BE2C (cell line): ENCODE measurements at places on chromosomes 13 and 19.
A peak's percentile ranks its signal among the peaks of the same experiment; 100 is the strongest.

DNA sequence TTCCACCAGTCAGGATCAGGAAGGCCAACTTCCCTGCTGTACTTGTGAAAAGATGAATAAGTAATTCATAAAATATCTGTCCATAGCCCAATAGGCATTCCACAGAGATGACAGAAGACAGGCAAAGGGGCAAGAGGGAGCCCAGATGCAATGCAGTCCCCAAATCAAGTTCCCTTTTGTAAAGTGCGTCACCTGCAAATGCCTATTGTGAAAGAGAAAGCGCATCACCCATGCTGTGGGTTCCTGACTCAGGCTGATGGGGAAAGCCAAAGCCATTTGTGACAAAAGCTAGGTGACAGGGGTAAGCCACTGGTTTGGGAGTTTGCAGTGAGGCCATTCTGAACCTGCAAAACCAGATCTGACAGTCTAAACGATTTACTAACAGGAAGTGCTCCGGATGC, 157.5 kb upstream of the ZNF536 start:
- DNase-seq = no peak

- DNase-seq = no peak
These were observed 164.9 kb upstream of the CSNK1A1L start for GRCh38 chr13:37270226-37271001.

GRCh38 chr13:61891401-61891800, 475.8 kb upstream of the PCDH20 start:
- DNase-seq = no peak

GRCh38 chr13:91196958-91197357, 150.5 kb upstream of the MIR17HG start:
- no peak for DNase-seq

- no peak for DNase-seq
These were observed at the start of gene FUT2 for GRCh38 chr19:48695743-48696352. FUT2 (plus strand) TSS chr19:48695971; CDS start chr19:48702957, 6,986 bp downstream.

GRCh38 chr13:60012488-60012887, 151.2 kb downstream of the DIAPH3 start:
- no peak for DNase-seq

DNA sequence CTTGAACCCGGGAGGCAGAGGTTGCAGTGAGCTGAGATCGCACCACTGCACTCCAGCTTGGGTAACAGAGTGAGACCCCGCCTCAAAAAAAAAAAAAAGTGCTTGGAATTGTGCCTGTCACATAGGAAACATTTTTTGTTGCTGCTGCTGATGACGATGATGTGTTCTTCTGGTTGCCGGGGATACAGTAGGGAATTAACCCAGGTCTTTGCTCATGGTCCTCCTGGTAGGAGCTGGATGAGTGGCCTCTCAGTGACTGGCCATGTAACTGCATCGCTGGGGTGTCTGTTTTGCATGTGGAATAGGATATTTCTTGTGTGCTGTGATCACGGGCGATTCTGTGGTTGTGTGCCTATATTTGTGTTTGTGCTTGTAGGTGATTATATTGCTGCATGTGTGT, 4.7 kb upstream of the CNFN start:
- no peak for DNase-seq

DNA sequence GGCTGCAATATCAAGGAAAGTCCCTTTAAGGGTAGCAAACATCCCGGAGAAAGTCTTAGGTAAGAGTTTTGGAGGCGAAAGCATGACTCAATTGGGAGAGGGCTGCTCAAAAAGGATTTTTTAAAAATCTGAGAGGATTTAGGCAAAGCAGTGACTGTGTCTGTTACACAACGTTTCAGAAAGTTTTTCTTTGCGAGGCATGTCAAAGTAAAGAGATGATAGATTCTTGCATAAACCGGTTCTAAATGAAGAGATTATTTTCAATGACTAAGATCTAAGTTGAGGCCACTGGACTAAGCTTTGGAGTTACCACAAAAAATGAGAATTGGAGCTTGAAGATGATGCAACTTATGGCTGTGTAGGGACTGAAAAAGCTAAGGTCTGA, 43.7 kb upstream of the ENOX1 start:
- no peak for DNase-seq

DNA sequence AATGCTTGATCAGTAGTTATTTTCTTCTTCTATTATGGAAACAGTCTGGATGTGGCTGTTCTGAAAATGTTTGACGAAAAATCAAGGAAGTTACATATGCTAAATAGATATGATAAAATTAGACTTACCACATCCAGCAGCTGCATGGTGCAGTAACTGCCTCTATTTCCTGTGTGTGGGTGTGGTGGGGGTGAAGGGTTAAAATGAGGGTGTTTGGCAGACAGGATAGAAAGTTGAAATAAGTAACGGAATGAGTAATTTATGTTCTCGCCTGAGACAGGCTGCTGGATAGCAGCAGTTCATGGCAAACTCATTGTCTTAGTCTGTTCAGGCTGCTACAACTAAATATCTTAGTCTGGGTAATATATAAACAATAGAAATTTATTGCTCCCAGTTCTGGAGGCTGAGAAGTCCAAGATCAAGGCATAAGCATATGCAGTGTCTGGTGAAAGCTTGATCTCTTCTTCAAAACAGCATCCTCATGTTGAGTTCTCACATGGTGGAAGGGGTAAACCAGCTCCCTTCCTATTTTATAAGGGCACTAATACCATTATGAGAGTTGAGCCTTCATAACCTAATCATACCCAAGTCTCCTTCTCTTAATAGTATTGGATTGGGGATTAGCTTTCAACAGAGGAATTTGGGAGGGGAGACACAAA, 1248.9 kb downstream of the SLITRK5 start:
- DNase-seq = no peak

- no peak for DNase-seq
These were observed 6.9 kb upstream of the FBXL3 start for GRCh38 chr13:77033717-77034302.

- no peak for DNase-seq
These were observed 15.4 kb upstream of the CPAMD8 start for GRCh38 chr19:17041976-17042375.

GRCh38 chr19:11179716-11180297, 17.5 kb downstream of the KANK2 start:
- DNase-seq = no peak

DNA sequence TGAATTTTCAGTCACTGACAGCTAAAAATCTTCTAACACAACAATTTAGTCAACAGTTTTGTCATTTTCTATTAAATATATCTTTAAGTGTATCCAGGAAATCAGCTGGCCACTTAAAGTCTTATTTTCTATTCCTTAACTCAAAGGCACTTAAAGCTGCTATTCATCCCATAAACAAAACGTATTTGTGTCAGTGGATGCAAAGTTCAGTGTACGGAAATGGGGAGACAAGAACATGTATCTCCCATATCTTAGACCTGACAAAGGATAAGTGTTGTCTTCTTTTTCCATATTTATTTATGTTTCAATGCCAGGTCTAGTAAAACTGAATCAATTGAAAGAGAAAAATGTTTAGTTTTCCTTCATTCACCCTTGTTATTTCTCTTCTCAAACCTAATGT, 409.8 kb upstream of the KLHL1 start:
- DNase-seq = no peak

DNA sequence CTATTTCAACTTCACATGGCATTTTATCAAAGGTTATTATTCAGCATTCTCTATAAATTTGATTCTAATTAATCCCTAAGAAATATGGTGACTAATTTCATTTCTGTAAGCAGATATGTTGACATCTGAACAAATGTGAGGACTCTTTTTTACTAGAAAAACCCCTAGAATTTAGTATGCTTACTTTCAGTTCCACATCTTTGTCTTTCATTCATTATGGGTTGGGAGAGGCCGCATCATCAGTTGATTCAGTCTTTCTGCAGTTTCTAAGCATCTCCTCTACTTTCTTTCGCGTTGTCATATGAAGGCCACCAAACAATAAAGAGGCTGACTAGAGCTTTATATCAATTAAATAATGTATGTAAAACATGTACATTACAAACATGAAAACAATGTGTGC, 55.4 kb upstream of the MTIF3 start:
- DNase-seq = no peak

- DNase-seq = no peak
These were observed 1703.6 kb downstream of the EFNB2 start for GRCh38 chr13:104831831-104832230.

DNA sequence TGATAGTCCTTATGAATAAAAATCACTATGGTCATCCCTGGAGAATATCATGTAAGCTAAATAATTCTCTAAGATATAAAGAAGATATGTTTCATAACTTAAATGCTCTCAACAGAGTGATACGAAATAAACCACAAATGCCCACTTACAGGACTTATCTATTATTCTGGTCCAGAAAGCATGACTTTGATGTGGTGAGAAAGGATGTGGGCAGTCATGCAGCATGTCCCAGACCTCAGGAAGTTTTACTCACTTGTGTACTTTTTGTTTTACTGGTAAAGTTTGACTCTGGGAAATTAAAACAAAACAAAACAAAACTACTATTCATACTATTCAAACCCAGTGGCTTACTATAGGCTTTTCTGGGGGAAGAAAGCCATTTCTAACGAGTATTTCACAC, 483.2 kb upstream of the SLITRK6 start:
- no peak for DNase-seq

GRCh38 chr13:106415971-106416370, 119.5 kb downstream of the EFNB2 start:
- DNase-seq = no peak

GRCh38 chr19:46975925-46976782, 43.5 kb upstream of the NPAS1 start:
- peak; percentile 53 for DNase-seq

DNA sequence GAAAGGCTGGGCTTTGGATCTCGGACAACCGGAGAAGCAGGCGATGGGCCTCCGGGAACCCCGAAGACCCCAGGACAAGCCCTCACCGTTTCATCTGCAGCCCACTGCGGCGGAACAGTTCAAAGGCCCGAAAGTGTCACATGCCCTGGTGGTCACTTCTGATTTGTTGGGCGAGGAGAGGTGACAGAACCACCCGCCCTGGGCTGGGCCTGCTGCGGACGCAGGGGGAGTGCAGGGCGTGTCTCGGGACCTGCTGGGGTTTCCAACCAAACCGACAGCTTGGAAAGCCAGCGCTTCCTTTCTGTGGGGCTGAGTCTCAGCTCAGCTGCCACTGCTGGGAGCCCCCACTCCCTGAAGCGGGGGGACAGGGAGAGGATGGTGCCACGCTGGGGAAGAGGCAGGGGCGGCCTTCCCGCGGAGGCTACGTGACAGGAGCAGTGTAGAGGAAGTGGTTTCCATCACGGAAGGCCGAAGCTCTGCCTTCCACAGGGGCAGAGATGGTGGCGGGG, 22.8 kb upstream of the ZBTB7A start:
- no peak for DNase-seq

GRCh38 chr13:49516467-49516866, 20.7 kb downstream of the PHF11 start:
- DNase-seq = no peak

GRCh38 chr19:41991025-41991424, 3.0 kb downstream of the ATP1A3 start:
- DNase-seq = no peak
